ENCODE measurements at places on chromosomes 1 and 21.

DNA sequence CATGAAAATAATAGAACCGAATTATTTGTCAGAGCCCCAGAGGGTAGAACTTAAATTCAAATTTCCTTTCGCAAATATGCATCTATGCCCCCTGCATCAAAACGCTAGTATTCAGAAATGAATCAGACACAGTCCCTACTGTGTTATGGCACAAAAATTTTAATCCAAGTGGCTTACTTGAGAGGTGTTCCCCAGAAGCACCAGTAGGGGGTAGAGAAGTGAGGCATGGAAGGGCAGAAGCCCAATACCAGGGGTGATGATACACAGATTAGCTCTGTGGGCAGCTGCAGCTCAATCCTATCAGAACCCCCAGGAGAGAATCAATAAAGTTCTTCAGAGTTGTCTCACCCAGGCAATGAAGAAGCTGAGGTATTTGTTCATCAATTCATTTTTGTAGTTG is 342.2 kb downstream of the OMA1 start:
- no peak for DNase-seq

GRCh38 chr1:98662356-98662670 is 792 bp downstream of the SNX7 start:
- no peak for DNase-seq

- no peak for DNase-seq
Measured at GRCh38 chr1:39497585-39497984, 6.1 kb downstream of the BMP8A start.

- DNase-seq: no peak
Measured at GRCh38 chr1:29055160-29055559, 68.5 kb downstream of the TMEM200B start.

DNA sequence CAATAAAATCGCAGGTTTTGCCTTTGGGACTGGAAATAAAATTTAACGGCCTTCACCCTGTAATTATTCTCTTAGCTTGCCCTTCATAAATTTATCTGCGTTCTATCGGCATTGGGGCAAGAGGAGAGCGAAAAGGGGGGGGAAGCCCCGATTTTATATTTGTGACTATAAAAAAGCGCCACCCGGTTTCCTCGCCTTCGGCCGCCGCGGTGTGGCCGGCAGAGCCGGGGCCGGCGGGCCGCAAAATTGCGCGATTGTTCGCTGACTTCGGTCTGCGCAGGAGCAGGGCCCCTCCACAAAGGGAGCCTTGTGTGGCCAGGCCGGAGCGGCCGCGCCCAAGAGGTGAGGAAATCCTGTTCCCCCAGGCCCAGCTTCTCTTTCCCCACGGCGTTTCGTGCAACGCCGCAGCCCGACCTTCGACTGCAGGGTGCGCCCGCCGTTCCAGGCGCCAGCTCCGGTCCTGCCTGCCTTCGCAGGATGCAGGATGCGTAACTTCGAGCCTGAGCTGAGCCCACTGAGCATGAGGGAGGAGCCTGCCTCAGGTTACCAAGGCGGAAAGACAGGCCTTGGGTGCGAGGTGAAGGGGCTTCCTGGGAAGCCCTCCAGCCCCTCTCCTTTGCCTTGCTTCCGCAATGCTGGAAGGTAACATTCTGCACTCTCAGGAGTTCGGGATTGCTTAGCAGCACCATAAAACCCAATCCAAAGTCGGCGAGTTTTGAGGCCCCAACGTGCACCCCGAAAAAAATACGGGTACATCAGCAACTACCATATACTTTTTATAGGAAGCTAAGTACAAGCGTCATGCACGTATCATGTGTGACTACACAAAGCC is 4.9 kb upstream of the TBX15 start:
- DNase-seq: no peak

- DNase-seq: no peak
Measured at GRCh38 chr1:110098222-110099026, 13.8 kb upstream of the UBL4B start.

GRCh38 chr1:11314959-11315358 is 42.0 kb downstream of the UBIAD1 start:
- DNase-seq: no peak

- no peak for DNase-seq
Measured at GRCh38 chr1:221292652-221293051, 413.4 kb downstream of the HLX start.
